ENCODE measurements at places on chromosomes 5 and 9.

- no peak for DNase-seq
Observed at GRCh38 chr5:73444499-73445438, 3.8 kb downstream of the FOXD1 start.

DNA sequence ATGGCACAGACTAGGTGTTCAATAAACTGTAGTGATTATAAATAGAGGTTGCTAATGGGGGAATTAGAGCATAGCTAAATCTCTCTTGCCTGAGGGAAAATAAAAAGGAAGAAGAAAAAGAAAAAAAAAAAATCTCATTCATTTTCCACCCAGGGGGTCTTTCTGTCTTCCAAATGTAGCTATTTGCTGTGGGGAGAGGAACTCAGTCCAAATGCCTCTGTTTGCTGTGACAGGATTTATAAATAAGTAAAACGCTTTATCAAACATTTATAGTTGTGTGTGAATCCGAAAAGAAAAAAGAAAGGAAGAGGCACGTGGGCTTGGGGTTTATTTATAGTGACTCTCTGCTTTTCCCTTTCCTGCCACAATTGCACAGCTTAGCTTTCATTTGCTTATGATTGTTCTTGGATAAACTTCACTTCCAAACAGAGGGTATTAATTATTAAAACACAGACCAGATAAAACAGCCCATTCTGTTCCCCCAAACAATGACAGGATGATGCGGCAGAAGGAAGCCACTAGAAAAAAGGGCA, 245.7 kb downstream of the ASTN2 start:
- DNase-seq, result no peak

DNA sequence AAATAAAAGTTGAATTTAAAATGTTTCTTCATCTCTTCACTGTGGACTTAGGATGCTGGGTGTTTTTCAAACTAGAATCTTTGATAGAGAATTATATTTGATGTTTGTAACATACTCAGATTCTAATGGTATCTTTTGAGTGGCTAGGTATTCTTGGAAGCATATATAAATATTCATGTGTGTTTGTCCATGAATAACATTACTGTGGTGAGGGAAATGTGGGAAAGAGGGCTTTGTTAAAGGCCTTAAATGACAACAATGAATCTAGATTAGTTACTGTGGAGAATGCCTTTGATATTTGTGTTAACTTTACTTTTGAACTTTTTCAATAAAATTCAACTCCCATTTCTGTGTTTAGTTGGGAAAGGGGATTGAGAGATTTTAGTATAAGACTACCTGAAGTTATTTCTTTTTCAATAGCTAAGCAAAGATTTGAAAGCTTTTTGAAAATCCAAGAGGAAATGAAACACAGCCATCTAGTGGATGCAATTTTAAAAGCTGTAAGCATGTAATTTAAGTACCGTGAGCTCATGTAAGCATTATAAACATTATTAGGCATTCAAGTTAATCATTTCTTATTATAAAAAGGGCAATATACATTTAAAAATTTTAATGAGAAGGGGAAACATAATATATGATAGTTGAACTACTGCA, 69.6 kb downstream of the CCDC171 start:
- DNase-seq, result no peak

- no peak for DNase-seq
Observed at GRCh38 chr9:698276-698675, 143.2 kb upstream of the DMRT1 start.

- DNase-seq, result no peak
Observed at GRCh38 chr5:36436306-36436705, 134.6 kb upstream of the RANBP3L start.

- no peak for DNase-seq
Observed at GRCh38 chr5:117657541-117657940, 1082.9 kb upstream of the SEMA6A start.

DNA sequence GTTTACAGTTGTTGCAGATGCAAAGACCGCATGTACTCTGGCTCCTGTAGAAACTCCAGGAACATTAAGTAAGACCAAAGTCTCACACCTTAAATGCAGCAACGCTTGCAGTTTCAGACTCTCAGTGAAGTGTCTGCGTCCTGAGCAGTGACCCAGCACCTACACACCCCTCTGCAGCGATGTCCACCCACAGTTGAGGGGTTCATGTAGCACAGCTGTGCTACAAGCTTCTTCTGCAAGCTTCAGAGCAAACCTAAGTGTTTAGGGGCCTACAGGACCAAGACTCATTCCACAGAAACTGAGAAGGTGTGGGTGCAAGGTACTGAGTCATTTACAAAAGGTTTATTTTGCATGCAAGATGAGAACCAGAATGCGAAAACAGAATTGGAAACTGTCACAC, 191.0 kb downstream of the IRX2 start:
- no peak for DNase-seq

DNA sequence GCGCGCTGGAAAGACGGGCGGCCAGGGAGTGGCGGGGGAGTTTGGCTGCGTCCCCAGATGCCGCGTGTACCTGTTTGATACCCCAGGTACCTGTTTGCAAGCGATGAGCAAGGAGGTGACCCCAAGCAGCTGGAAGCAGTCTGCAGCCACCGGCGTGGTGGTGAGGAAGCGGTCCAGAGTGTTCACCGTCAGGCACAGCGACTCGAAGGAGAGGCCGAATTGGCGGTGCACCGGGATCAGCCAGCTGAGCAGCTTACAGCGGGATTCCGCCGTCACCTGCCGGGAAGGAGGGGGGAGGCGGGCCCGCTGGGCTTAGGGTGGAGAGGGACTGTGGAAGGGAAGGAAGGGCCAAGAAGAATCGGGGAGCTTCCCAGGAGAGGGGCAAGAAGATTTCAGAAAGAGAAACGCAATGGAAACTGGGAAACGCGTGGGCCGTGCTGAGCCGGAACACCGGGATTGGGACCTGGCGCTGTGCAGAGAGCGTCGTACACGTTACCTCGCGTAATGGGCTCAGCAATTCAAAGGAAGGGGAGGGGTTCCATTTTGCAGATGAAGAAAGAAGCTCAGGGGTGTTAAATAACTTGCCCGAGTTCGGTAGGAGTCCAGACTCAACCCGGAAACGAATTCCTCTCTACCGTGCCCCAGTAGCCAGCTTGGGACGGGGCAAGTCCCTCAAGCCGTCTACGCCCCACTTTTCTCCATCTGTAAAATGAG, 980 bp downstream of the CCNO start:
- DNase-seq, result no peak

GRCh38 chr5:142544071-142544753, 141.7 kb downstream of the FGF1 start:
- DNase-seq, result no peak

DNA sequence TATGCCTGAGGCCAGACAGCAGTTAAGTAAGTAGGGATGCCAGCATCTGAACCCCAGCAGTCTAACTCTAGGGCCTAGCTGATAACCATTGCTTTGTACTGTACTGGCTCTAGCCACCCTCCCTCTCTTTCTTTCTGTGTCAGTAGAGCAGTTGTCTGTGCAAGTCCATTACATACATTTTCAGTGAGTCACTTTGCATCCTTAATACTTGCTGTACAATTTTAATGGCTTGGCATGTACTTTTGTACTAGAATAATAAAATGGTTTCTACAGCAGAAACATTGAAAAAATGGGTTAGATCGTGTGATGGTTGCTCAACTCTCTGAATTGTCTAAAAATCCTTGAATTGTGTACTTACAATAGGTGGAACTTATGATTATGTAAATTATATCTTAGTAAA, 1.5 kb upstream of the TTC39B start:
- no peak for DNase-seq

GRCh38 chr9:93593144-93593658, 16.8 kb downstream of the PHF2 start:
- no peak for DNase-seq

DNA sequence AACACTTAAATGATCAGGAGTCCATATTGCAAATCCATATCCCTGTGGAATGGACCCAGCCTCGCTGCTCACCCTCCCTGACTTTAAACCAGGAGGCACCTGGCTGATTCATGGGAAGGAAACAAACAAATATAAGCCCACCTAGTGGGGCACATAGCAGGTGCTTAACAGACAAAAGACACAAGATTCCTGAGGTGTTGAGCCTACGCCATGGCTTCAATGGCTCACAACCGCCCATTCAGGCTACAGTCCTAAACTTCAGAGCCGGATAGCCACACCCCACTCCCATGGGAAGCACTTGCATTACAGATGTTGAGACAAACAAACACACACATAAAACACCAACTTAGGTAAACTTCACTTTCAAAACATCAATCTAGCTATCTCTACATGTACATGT, 359.9 kb downstream of the ICE1 start:
- no peak for DNase-seq

DNA sequence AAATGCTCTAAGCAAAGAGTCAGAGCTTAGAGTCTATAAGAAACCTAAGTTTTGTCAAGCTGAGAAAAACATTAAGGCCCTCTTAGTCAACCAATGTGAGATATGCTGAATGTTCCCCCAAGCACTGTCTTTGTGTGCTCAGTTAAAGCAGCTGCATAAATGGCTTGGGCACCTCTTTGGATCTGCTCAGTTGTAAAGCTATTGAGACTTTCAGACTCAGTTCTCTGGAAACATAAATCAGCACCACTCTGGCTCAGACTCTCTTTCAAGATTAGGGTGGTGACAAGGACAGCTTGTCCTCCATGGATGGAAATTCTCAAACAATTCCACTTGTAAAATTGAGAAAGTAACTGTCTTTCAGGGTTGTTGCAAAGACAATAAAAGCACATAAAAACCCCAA, 807.9 kb downstream of the PRELID2 start:
- no peak for DNase-seq

DNA sequence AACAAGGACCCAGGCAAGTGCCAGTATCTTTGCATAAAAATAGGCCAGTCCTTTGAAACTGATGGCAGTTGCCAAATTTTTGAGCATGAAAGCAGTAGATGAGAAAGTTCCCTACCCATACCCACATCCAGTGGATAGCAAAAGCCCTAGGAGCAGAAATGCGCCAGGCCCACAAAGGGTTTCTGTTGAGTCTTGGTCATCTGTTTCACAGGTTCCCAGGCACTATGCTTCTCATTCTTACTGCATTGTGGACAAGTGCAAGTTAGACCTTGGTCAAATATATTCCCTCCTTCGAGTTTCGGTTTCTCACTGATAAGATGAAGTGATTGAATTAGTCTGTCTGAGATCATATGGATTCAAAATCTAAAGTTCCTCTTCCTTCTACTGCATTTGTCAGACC, 152.3 kb downstream of the NR3C1 start:
- no peak for DNase-seq

GRCh38 chr5:85656050-85656449, 961.7 kb upstream of the COX7C start:
- no peak for DNase-seq

- DNase-seq, result no peak
Observed at GRCh38 chr5:149285153-149285552, 13.5 kb downstream of the AFAP1L1 start.

DNA sequence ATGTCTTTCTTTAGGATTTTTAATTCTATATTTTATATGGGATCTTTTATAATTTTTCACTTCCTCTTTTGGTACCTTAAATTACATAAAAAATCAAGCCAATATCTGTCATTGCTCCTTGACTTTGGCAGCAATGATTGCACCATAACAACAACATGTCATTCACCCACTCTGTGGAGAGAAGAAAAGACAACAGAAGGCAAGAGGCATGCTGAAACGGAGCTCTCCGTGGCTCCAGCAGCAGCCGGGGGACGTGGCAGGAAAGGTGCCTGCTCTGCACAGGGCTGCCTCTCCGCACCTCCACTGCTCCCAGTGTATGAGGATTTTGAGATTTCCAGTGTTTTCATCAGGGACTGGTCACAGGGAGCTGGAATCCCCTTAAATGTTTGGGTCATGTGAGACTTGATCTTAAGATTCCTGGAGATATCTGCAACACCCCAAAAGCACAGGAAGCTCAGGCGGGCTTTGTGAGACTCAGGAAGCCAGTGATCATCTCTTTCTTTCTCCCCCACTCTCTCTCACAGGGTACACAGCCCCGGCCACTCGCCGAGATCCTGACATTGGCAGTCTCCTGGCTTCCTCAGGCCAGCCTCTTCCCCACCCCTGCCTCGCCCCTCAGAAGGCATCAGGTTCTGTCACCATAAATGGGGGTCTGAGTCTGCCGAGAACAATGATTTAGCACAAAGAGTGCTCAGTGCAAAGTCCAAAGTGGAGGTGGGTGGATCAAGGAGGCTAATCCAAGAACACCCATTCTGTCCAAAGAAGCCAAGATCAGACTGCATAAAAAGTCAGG, 74.6 kb downstream of the ACTL7B start:
- DNase-seq, result no peak

- no peak for DNase-seq
Observed at GRCh38 chr5:86152988-86153560, 464.7 kb upstream of the COX7C start.

- no peak for DNase-seq
Observed at GRCh38 chr5:107502676-107503060, 168.1 kb downstream of the EFNA5 start.

DNA sequence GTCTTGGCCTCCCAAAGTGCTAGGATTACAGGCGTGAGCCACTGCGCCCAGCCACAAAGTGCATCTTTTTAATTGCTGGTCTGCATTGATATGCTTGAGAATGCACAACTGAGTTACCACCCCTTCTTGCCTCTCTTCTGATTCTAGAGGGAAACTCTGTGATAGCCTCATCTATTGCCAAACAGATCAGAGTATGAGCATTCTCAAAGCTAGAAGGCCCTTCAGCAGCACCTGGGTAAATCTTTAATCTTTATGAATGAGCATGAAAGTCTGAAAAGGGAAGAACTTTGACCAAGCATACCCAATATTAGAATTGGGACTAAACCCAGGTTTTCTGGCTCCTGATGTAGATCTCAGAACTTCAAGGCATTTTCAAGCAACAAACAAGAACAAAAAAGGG, 298.3 kb upstream of the TNC start:
- DNase-seq, result no peak

- no peak for DNase-seq
Observed at GRCh38 chr5:122849771-122850170, 4.4 kb downstream of the SNX24 start.

DNA sequence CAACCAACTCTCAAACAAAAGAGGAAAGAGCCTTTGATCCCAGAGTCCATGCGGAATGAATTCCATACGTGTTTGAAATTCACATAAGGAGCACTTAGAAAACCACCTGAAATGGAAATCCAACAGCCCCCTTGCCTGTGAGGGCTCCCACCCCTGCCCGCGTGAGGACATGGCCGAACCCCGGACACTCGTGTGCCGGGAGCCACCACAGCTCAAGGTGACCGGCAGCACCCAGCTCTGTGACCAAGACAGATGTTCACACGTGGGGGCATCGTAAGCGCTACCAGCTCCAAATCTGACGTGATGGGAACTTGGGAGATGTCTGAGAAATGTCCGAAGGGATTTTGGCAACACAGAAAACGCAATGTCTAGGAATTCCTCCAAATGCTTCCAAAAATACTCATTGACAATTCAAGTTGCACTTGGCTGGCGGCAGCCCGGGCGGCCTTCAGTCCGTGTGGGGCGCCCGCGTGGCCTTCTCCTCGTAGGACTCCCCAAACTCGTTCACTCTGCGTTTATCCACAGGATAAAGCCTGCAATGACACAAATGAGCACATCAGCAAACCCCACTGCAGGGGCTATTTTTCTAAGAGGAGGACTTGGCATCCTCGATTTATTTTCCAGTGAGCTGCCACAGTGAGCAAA, 23.2 kb upstream of the TERT start:
- DNase-seq, result no peak

GRCh38 chr9:114223564-114224246, 68.4 kb downstream of the COL27A1 start:
- DNase-seq, result no peak

All from stimulated activated CD4-positive, alpha-beta T cell treated with anti-CD3 and anti-CD28 coated beads, TNF-alpha, amount 100 ng/mL, for 24 hours (primary cell).